Upper lobe of left lung (tissue), 6 donors: ENCODE measurements at places on chromosomes 5 and 9. TPM values are rescaled to one million over a fixed set of nuclear protein-coding genes. Genes with fewer than 3 reads are reported as not detected.

- H3K4me1 ChIP-seq: peaks cover 5% of the 10 kb centered on the region
- H3K27me3 ChIP-seq: no peaks in the 10 kb centered on the region
- no peak for DNase-seq
- H3K4me3 ChIP-seq: no peak overlapping the region
- H3K36me3 ChIP-seq: no peaks in the 10 kb centered on the region
Measured at GRCh38 chr9:113705928-113706519, 170.1 kb upstream of the ZNF618 start.

- no peaks in the 10 kb centered on the region for H3K4me1 ChIP-seq
- no peak overlapping the region for H3K4me3 ChIP-seq
- no peaks in the 10 kb centered on the region for H3K27me3 ChIP-seq
- peaks cover 6% of the 10 kb centered on the region for H3K36me3 ChIP-seq
Measured at GRCh38 chr5:132628814-132629213, 29.2 kb upstream of the IL13 start.

DNA sequence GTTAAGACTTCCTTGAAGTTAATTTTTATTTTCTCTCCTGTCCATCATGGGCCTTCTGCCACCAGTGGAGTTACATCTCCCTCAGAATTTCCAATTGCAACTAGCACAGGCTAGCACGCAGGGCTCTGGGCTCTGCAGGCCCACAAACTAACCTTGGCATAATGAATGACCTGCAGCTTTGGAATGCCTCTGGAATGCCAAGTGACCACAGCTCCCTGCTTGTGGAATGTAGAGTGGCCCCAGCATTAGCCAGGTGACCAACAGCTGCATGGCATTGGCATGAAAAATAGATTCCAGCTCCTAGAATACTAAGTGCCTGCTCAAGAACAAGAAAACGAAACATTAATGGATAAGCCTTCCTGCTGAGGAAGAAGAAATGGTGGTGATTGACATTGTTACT lies 726.1 kb downstream of the BRINP1 start:
- H3K27ac ChIP-seq: peak overlapping the region; percentile 57
- no peaks in the 10 kb centered on the region for H3K36me3 ChIP-seq
- no peaks in the 10 kb centered on the region for H3K4me1 ChIP-seq
- peak; percentile 86 for DNase-seq

DNA sequence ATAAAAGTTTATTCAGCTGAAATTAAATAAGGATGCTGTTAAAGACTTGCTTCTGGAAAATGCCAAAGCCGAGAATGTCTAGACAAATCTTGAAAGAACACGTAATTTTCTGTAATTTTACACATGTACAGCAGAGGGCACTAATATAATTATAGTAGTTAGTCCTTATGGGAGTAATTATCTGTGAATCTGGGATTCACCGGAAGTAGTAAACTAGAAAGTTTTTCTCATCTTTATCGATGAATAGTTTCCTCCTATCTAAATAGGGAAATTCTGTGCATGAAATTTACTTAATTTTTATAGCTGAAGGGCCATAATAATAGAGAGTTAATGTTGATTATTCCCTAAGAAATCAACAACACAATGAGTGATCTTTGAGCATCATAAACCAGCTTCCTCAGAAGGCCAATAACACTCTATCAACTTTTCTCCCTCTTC lies 18.4 kb upstream of the CNTLN start:
- H3K27ac ChIP-seq: no peak overlapping the region
- H3K36me3 ChIP-seq: no peaks in the 10 kb centered on the region
- H3K4me1 ChIP-seq: no peaks in the 10 kb centered on the region
- no peak for DNase-seq

- no peak overlapping the region for H3K4me3 ChIP-seq
- no peak for DNase-seq
- no peaks in the 10 kb centered on the region for H3K4me1 ChIP-seq
- H3K27me3 ChIP-seq: no peaks in the 10 kb centered on the region
Measured at GRCh38 chr9:32218100-32218767, 166.2 kb upstream of the ACO1 start.

DNA sequence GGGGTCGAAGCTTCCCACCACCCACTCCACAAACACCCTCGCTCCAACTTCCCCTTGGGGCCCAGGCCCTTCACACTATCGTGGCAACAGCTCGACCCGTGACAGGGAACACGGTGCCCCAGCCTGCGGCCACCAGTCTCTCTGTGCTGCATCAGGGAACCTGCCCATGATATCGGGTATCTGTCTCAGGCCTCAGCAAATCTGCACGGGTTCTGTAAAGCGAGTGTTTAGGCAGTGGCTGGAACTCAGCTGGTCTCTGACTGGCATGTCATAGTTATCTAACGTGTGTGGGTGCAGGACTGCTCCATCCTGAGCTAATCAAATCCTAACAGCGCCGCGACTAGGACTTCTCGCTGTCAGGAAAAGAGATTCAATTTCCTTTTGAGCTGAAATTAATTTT lies 42.9 kb downstream of the DBH start:
- peaks cover 31% of the 10 kb centered on the region for H3K4me1 ChIP-seq
- no peak overlapping the region for H3K4me3 ChIP-seq
- DNase-seq: peak; percentile 60
- no peaks in the 10 kb centered on the region for H3K36me3 ChIP-seq

TIFAB gene
- total RNA-seq: not detected
